Heart left ventricle (tissue), 16 donors: ENCODE measurements at places on chromosomes 12 and 14.

DNA sequence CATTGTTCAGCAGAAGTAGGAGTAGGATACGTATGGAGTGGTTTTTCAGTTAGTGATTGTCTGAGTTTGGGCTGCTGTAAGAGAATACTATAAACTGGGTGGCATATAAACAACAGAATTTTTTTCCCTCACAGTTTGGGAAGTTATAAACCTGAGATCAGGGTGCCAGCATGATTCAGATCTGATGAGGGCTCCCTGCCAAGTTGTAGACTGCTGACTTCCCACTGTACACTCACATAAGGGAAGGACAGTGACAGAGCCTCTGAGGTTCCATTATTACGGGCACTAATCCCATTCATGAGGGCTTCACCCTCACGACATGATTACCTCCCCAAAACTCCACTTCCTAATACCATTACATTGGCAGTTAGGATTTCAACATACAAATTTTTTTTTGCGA lies 50.7 kb downstream of the ACSM4 start:
- DNase-seq = no peak

DNA sequence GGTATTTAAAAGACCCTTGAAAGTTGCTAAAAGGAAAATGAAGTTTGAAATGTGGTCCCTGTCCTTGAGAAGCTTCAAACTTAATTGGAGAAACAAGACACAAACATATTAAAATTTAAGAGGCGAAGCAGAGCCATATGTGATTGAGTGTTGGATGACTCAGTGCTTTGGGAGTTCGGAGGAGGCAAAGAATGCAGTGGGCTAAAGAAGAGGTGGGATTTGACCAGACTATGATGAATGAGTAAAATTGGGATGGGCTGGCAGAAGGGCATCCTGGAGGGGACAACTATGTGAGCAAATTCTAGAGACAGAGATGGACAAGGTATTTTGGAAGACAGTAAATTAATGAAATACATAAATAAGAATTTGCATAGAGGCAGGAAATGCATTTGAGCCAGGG lies 358.6 kb downstream of the EGLN3 start:
- no peak for DNase-seq

DNA sequence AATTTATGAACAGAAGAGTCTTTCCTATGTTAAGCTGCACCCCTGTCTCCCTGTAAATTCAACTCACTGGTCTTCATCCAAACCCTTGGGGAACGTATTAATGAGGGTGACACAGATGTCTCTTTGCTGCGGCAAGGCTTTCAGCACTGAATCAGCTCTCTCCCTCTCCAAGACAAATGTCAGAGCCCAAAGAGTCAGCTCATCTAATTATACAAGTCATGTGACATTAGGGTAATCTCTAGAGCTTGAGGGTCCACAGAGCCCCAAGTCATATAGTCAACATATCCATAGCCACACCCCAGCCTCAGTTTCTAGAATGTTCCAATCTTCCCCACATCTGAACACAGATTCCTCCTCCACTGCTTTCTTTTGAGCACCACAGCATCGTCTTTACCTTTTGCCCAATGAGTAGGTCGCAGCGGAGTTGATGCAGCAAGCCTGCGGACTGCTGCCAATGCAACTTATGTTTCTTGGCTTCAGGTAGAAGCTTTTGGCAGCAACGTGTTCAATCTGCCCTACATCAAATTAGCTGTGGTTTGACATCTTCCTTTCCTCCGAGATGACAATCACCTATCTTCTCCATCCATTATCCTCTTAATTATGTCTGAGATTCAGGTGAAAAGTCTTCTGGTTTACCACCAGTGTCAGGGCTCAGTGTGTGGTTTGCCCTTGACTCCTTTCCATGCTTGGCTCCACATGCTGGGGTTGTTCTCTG lies 5.3 kb downstream of the BATF start:
- DNase-seq = no peak

- no peak for DNase-seq
Observed at GRCh38 chr12:109764123-109764522, 50.5 kb downstream of the FAM222A start.

- DNase-seq = no peak
Observed at GRCh38 chr14:22289570-22289969, 299.5 kb downstream of the DAD1 start.

DNA sequence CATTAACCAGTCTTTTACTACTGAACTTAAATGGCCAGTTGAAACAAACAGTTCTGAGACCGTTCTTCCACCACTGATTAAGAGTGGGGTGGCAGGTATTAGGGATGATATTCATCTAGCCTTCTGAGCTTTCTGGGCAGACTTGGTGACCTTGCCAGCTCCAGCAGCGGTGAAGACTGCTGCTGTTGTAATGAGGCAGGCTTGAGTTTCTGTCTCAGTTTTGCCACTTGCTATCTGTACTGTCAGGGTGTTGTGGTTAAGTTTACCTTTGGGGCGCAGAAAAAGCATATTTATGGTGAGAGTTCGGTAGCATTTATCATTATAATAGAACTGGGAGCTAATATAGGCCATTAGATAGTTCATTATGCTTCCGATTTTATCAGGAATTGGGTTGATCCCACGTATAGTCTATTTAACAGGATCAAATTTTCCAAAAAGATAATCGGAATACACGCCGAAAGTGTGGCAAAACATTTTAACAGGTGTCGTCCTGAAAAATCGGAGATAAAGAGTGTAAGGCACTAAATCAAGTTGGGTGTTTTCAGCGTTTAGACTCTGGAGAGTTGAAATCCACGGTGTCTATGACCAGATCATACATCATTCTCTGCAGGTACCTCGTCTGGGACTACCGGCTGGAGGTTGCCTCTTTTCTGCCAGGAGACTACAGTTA lies 688 bp upstream of the NECAP1 start:
- DNase-seq = no peak

DNA sequence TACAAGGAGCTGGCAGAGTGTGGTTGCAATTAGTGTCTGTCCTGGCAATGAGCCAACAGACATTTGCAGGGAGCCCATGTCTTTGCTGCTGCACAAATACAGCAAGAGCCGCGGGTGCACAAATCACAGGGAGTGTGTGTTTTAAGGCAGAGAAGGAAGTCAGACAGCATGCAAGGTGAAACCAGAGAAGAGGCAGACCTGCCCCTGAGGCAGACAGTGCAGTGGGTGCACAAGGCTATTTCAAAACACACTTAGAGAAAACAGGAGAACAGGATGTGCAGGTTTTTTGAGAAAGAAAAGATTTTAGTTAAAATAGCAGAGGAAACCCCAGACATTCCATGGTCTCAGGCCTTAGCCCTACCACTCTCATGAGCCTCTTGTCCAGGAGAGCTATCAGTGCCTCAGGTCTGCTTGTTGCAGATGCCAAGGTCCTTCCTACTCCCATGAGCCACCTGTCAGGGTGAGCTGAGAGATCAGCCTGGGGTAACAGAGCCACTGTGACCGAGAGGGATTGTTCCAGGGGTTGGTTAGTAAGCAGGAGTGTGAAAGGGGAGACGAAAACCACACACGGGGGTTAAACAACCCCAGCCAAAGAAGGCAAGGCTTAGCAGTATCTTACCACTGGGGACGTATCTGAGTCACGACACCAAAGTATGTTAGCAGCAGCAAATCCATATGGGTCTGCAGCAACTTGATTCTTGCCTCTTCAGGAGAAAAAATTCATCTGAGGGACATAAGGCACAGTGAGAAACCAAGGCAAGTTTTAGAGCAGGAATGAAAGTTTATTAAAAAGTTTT lies 78.1 kb downstream of the C14orf132 start:
- no peak for DNase-seq

- DNase-seq = no peak
Observed at GRCh38 chr14:24576182-24576581, at the start of gene CTSG. Gene CTSG (minus strand): TSS chr14:24576250. CDS start chr14:24576223, 27 bp downstream.

GRCh38 chr12:110913119-110914056 lies 7.0 kb downstream of the MYL2 start:
- no peak for DNase-seq

GRCh38 chr14:49860988-49861698 lies 8.6 kb upstream of the NEMF start:
- DNase-seq = no peak

DNA sequence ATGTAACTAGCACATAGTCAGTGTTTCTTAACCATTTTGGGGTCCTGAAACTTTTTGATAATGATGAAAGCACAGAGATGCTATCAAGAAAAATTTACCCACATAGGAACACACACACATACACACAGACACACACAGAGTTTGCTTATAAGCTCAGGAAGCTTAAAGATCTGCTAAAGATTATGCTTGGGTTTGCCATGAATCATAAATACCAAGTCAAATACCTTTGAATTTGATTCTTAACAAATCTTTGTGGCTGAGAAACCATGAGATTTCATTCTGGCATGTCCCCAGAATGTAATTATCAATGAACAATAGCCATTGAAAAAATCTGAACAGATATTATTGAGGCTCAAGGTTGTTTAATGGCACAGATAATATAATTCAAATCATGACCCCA lies 89.2 kb downstream of the NTS start:
- DNase-seq = no peak

GRCh38 chr14:65304239-65304638 lies 108.3 kb upstream of the FUT8 start:
- no peak for DNase-seq

DNA sequence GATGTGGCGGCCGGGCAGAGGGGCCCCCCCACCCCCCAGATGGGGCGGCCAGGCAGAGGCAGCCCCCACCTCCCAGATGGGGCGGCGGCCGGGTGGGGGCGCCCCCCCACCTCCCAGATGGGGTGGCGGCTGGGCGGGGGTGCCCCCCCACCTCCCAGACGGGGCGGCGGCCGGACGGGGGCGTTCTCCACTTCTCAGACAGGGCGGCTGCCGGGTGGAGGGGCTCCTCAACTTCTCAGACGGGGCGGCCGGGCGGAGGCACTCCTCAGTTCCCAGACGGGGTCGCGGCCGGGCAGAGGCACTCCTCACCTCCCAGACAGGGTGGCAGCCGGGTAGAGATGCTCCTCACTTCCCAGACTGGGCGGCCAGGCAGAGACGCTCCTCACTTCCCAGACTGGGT lies 469.8 kb downstream of the PCNX1 start:
- DNase-seq = no peak

DNA sequence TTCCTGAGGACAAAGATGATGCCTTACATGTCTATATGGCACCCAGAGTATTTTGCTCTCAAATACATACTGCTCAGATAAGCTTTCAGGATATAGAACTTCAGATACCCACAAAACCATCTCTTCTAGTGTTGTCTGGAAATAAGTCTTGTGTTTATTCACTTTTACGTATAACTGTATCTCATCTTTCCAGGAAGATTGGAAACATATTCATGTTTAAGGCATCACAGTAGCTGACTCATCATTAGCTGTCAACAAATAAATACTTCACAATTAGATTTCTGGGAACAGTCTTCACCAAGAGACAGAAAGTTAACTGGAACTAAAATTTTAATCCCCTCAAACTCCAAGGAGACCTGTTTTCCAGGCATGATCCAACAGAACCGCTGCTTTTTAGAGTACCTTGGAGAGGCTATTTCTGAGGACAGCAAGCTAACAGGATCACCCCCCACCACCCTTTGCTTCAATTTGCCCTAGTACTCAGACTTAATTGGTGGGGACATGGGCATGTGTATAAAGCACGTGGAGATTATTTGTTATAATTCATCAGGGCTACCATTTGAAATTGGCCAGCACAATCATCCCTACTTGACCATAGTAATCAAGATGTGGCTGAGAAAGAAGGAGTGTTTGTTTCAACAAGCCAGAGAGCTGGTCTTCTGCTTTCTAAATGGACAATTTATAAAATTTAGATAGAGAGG lies 129.3 kb upstream of the HIF1A start:
- DNase-seq = no peak

DNA sequence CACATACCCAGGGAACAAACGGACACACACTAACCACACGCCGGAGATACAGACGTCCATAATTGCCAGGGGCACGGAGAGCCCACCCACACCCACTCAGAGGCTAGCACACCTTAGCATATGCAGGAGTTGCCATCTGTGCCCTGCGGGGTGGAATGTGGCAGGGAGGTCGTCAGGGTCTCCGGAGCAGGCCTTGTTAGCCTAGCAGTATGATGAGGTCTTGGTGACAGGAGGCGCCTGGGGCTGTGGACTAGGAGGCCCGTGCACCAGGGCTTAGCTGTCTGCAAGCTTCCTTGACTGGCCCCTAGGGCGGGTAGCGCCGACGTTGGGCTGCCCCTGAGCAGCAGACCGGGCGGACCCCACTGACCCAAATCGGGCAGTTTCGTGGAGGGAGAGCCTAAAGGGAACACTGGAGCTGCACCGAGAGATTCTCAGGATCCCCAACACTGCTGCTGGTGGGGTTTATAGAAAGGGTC lies 10.0 kb downstream of the STAC3 start:
- no peak for DNase-seq

GRCh38 chr12:99707883-99708282 lies 60.3 kb downstream of the GARIN6 start:
- no peak for DNase-seq

DNA sequence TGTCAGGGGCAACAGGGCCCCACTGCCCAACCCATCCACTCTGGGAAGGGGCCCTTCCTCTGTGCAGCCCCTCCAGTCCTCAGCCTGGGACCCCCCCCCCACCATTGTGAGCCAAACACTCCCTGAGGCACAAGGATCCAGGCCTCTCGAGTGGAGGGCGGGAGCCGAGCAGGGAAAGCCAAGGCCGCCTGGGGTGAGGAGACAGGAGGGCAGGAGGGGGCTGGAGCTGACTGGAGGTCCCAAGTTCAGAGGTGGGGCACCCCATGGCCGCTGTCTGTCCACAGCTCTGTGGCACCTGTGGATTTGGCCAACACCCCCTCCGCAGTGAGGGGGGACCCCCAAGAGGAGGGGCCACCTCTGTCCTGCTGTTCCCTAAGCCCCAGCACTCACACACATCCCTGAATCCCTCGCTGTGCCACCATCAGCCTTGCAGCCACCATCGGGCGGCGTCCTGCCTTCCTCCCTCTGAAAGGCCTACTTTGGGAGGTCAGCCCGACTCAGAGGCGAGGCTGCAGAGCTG lies 25.4 kb upstream of the C14orf180 start:
- DNase-seq = peak; percentile 33

- no peak for DNase-seq
Observed at GRCh38 chr14:58780185-58780584, 142.4 kb downstream of the DACT1 start.

- DNase-seq = no peak
Observed at GRCh38 chr12:740921-741320, 11.5 kb upstream of the WNK1 start.

DNA sequence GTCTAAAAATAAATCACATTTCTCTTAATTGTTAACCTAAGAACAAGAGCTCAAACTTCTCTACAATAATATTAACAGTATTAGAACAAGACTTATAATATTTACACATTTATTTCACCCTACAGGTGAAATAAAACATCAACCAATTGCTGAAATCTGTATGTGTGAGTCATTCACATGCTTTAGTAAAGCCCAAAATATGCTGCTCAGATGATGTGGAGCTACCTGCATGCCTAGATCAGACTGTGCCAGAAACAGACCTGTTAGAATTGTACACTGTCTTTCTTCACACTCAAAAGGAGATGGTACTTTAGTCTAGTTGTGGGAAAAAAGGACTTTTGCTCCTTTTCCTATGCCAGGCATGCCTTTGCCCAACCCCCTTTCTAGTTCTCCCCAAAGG lies 54.7 kb downstream of the RPS6KA5 start:
- no peak for DNase-seq

GRCh38 chr14:60215127-60215444 lies 33.9 kb upstream of the PPM1A start:
- no peak for DNase-seq

GRCh38 chr12:92034083-92034482 lies 111.6 kb downstream of the BTG1 start:
- no peak for DNase-seq
